ENCODE measurements at places on chromosomes 3 and 15.
A peak's percentile ranks its signal among the peaks of the same experiment; 100 is the strongest.

- DNase-seq: peak; percentile 64
These were observed 68.6 kb downstream of the ITGB5 start for GRCh38 chr3:124818398-124819091.

DNA sequence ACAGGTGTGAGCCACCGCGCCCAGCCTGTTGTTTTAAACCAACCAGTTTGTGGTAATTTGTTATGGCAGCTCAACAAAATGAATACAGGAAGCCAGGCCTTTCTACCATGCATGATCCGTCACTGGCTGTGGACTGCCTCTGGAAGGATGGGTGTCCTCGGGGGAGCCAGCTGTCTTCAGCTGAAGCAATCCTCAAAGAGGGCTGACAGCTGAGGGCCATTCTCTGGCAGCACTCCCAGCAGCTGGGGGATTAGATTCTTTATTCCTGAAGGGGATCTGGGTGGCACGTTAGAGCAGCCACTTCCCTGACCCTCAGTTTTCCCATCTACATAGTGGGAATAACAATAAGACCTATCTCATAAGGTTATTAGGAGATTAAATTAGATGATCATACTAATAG is 24.4 kb downstream of the POLR2M start:
- no peak for DNase-seq

DNA sequence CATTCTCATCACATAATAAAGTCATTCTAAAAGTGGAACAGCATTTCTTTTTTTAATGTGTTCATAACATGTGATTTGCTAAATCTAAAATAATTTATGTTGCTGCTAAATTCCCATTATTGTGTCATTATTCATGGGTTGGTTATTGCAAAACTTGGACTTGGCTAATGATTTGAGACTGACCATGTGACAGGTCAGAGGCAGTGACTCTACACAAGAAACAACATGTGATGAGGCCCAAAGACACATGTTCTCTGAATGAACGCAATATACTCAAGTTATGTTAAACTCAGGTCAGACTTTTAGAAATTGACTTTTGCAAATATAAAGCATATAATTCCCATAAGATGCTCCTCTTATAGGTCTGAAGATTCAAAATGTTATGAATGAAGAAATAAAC is 566.1 kb downstream of the TBL1XR1 start:
- DNase-seq: no peak

GRCh38 chr15:100909565-100909964 is 9.6 kb upstream of the LRRK1 start:
- DNase-seq: no peak

- DNase-seq: no peak
These were observed 1374.2 kb upstream of the ALCAM start for GRCh38 chr3:103992469-103992868.

DNA sequence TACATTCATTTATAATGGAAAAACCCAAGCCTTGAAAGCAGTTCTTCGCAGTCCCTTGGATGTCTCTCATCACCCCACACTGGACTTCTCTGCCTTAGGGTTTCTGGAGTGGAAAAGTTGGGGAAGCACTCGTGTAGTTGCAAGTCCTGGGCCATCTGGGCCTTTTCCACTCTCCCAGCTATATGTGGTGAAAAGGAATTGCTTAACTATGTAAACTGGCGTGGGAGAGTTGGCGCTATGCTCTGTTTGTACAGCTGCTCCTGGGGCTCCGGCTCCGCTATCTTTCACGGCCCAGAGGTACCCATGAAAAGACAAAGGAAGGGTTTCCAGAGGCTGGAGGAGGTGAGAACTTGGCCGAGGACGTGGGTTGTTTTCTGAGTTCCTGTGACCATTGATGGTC is 81.1 kb upstream of the MYZAP start:
- DNase-seq: no peak

DNA sequence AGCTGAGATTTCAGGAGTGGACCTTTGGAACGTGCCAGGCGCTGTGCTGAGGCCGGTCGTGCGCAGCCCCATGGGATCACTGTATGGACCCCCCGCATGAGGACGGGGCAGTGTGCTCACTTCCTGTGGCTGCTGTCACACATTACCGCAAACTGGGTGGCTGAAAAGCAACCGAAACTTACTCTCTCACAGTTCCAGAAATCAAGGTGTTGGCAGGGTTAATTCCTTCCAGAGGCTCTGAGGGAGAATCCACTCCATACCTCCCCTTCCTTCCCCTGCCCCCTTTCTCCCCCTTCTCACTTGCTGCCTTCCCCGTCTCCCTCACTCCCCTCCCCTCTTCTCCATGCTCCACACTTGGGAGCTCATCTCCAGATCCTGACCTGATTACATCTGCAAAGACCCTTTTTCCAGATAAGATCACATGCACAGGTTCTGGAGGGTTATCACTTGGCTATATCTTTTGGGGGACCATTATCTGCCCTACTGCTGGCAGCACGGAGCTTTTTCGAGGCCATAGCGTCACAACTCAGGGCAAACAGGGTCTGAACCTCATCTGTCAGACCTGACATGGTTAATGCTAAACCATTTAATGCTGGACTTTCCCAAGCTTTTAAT is 41.2 kb downstream of the KLF13 start:
- DNase-seq: no peak

- no peak for DNase-seq
These were observed 84.3 kb downstream of the ADAMTS7 start for GRCh38 chr15:78726870-78727551.

DNA sequence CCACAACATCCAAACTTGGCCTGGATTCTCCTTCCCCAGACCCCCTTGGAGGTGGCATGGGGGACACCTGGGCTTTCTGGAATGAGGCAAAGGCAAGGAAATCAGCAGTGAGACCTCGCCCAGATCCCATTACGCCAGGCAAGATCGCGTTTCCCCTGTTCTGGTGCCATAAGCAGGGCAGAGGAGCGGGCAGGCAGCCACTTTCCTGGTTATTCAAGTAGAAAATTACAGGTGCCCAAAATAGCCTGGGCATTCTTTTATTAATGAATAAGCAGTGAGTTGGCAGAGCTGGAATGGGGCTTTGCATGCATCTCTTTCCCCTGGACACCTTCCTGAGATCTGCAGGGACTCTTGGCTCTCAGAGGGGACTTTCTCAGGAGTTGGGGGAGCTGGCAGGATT is 31.5 kb upstream of the FAM107A start:
- DNase-seq: peak; percentile 45

DNA sequence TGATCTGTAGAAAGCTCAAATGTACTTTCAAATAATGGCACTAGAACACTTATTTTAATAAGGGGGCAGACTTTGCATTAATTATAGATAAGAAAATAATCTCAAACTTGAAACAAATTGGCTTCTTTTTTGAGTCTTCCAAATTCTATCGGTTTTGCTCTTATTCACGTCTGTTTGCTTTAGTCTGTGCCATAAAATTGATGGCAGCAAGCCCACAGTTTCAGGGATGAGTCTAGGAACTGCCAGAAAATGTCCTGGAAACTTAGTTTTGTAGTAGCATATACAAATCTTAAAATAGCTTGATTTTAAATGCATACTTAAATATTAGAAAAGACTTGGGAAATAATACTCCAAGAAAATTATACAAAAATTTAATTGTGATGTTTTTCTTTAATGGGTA is 39.7 kb downstream of the BCHE start:
- no peak for DNase-seq

- DNase-seq: peak; percentile 12
These were observed 61.6 kb upstream of the CTNNB1 start for GRCh38 chr3:41137686-41138111.

GRCh38 chr3:12985148-12985547 is 88.1 kb downstream of the IQSEC1 start:
- DNase-seq: no peak

- peak; percentile 26 for DNase-seq
These were observed 107.8 kb upstream of the BOC start for GRCh38 chr3:113103588-113103987.

DNA sequence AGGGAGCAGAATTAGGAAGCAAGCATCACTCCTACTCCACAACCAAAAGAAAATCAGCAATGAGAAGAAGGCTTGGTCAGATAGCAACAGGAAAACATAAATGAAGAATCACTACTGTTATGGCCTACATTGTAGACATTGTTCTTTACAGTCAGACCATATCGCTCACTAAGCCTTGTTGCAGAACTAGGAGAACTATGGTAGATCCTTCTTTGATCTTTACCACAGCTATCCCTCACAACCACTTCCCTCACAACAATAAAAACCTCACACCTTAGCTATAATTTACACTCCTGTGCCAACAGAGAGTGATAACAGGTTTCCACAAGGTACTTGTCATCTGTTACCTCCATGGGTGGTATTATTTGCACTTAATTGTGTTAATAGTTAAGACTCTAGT is 126.6 kb downstream of the WDR76 start:
- DNase-seq: no peak

DNA sequence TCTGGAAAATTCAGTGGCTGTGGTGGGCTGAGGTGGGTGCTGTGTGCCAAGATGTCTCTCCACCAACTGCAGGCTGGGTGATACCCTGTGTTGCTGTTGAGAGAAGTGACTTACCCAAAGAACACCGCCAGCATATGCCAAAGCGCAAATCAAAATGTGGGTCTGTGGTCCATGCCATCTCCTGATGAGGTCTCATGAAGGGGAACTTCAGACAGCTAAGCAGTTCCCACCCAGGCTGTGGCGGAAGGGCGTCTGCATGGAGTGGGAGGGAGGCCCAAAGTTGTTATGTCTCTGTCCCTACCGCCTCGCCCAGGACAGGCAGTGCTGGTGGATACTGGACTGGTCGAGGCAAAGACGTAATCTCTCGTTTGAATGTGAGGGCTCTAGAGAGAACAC is 70.9 kb upstream of the PLXNA1 start:
- no peak for DNase-seq

- no peak for DNase-seq
These were observed 12.7 kb downstream of the CNTN3 start for GRCh38 chr3:74601793-74602192.
